Ammon's horn (tissue), 1 donor: ENCODE measurements at places on chromosomes 5 and 9.

DNA sequence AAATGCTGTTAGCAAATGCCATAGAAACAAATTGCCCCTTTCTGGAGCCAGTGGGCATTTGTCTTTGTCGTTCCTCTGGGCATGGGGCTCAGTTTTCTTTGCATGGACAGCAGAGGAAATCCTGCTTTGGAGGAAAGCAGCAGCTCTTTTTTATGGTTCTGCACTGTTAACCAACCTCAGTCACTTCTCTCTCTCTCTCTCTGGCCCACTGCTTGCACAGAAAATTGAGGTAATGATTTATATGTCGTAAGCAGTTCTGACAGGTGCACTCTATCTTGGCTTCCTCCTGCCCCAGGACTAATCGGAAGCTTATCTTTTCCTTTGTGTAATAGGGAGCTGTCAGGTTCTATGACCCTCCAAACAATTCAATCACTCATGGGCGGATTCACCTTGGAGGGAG is 159.6 kb upstream of the GPR151 start:
- no peak for DNase-seq

DNA sequence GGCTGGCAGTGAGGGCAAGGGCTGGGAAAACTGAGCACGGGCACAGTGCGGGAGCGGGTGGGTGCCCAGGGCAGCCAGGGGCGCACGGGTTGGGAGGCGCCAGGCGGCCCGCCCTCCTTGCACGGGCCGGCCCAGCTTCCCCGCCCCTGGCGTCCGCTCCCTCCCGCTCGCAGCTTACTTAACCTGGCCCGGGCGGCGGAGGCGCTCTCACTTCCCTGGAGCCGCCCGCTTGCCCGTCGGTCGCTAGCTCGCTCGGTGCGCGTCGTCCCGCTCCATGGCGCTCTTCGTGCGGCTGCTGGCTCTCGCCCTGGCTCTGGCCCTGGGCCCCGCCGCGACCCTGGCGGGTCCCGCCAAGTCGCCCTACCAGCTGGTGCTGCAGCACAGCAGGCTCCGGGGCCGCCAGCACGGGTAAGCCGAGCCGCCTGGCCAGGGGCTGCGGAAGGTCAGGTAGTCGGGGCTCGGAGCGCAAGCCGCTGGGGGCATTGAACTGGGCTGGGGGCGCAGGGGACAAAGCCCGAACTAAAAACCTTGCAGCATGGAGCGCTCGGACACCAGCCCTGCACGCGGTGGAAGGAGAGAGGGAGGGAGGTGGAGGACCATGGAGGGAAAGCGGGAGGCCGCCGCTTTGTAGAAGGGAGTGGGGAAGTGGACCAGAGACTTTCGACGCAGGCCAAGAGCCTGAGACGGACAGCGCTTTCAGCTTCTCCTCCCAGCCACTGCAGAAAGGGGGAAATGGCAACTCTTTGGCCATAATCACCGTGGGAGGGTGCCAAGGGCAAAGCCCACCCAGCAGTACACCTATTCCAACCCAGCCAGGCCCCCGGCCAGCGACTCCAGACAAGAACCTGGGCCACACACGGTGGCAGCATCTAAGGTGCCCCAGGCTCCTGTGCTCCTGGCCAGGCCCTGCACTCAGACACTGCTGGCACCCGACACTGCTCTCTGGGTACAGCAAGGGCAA is at the start of gene TGFBI:
TGFBI (plus strand) TSS at position 207 of the 961 bp plus-strand sequence; CDS start at position 275, 68 bp downstream.
- peak; percentile 36 for DNase-seq

- DNase-seq, result no peak
Measured at GRCh38 chr9:79952401-79952800, 380.6 kb downstream of the TLE4 start.

- no peak for DNase-seq
Measured at GRCh38 chr9:110126986-110127864, 80.7 kb downstream of the C9orf152 start.

GRCh38 chr9:17604556-17604955 is 25.7 kb downstream of the SH3GL2 start:
- DNase-seq, result no peak

DNA sequence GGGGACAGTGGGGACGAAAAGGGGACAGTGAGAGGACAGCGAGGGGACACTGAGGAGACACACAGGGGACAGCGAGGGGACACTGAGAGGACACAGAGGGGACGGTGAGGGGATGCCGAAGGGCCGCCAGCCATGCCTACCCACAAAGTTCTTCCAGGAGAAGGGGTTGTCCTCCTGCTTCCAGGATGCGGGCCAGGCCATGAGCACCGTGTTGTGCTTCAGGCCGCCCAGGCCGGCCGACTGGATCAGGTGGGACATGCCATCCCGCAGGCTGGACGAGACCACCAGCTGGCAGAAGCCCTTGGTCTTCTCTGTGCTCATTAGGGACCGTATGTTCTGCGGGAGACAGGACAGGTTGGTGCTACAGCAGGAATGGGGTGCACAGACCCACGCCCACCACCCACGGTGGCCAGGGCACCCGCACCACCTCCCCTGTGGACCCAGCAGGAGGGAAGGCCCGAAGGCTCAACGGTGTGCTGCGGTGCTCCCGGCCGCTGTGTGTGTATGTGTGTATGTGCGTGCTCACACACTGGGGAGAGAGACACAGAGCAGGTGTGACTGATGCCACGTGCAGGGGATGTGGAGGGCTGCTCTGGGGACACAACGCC is 46.6 kb downstream of the SLC12A7 start:
- DNase-seq, result no peak

GRCh38 chr9:14298601-14299022 is 15.3 kb downstream of the NFIB start:
- DNase-seq, result no peak

GRCh38 chr5:34499001-34499734 is 157.0 kb upstream of the RAI14 start:
- no peak for DNase-seq

DNA sequence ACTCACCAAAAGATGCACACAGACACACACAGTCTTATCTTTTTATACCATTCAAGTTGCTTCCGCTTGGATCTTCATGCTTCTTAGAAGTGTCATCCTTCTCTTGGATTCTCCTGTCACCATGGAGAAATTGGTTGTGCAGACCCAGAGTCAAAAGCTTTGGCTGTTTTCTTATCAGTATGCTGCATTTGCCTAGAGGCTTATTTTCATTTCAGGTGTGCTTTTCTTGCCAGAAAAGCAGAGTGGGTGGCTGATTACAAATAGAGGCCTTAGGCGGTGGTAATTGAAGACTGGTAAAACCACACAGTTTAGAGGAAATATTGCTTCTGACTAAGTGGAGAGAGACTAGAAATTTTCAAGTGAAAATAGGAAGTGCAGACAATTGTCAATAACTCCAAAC is 70.2 kb upstream of the TLE4 start:
- no peak for DNase-seq

- DNase-seq, result no peak
Measured at GRCh38 chr5:116448870-116449427, 125.7 kb downstream of the SEMA6A start.

DNA sequence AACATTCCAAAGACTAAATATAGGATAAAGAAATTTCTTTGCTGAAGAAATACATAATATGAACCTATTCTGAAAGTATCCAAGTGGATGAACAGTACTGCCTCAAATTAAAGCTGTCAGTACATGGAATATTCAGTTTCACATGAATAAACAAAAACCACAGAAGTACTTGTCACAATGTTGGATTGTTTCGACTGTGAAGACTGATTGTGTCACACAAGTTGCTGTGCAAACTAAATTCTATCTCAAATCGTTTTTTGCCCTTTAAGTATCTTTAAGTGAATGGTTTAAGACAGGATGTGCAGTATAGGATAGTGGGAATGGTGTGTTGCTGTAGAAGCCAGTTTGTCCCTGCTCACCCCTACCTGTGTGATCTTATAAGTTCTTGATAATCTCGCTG is 137.4 kb upstream of the OTULINL start:
- DNase-seq, result no peak

DNA sequence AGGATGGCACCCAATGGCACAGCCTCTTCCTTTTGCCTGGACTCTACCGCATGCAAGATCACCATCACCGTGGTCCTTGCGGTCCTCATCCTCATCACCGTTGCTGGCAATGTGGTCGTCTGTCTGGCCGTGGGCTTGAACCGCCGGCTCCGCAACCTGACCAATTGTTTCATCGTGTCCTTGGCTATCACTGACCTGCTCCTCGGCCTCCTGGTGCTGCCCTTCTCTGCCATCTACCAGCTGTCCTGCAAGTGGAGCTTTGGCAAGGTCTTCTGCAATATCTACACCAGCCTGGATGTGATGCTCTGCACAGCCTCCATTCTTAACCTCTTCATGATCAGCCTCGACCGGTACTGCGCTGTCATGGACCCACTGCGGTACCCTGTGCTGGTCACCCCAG is 25.4 kb downstream of the HRH2 start:
- DNase-seq, result no peak

GRCh38 chr5:157611571-157612476 is 36.2 kb upstream of the ADAM19 start:
- DNase-seq, result no peak
